ENCODE measurements at places on chromosomes 1 and 21.
A peak's percentile ranks its signal among the peaks of the same experiment; 100 is the strongest.

DNA sequence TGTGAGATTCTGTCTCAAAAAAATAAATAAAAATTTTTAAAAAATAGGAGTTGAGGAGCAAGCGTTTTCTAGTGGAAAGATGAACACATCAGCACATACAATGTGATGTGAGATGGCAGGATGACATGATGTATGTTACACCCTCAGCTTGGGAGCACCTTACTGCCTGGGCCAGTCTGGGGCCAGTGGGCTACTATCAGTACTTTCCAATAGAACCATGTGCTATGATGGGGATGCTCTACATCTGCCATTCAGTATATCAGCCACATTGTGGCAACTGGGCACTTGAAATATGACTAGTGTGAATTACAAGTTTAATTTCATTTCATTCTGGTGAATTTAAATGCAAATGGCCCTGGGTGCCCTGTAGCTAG lies 156.0 kb downstream of the PGBD5 start:
- no peak for DNase-seq

GRCh38 chr1:41361495-41362356 lies 492 bp downstream of the FOXO6 start:
- DNase-seq = no peak

- no peak for DNase-seq
Observed at GRCh38 chr1:34113362-34113761, 51.7 kb downstream of the CSMD2 start.

- DNase-seq = no peak
Observed at GRCh38 chr1:112517231-112517630, 8.5 kb downstream of the WNT2B start.

GRCh38 chr1:116832932-116833578 lies 76.7 kb upstream of the PTGFRN start:
- no peak for DNase-seq

DNA sequence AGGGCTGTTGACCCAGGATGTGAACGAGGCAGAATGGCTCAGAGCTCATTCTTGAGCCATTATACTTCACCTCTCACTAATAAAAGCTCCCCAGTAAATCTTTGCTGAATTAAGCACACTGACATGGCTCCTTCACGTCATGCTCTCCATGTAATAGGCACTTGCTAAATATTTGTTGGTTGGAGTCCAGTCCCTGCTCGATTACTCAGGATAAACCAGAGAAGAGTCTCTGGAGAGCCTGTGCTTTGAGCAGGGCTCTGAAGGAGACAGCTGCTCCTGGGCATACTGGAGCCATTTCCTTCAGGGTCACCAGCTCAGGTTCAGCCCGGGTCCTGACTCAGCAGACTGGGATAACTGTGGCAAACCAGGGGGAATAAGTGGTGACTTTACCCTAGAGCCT lies 46.9 kb downstream of the HLX start:
- no peak for DNase-seq

DNA sequence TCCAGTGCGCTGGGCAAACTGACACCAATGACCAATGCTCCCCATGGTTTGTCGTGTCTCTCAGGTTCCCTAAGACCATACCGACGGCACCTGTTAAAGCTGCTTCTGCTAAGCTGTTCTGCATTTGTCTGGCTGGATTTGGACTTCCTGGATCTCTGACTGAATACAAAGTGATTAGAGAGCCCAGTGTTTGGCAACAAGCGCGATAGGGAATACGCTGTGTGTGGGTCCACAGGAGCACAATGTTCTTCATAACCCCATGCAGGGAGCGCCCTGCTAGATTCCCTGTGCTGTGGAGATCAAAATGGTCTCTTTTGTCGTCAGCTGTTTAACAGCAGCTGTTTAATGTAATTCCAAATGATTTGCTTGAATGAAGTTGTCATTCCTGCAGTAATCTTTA lies 26.0 kb upstream of the ESRRG start:
- DNase-seq = no peak

DNA sequence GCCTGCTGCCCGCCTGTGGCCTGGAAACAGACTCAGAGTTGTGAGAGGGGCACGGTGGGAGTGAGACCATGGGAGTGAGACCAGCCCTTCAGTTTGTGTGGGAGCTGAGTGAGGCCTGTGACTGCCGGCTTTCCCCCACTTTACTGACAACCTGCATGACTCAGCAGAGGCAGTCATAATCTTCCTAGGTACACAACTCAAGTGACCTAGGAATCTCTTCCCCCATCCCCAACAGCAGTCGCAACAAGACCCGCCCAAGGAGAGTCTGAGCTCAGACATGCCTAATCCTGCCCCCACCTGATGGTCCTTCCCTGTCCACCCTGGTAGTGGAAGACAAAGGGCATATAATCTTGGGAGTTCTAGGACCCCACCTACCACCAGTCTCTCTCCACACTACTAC lies 44.2 kb downstream of the KLHL20 start:
- DNase-seq = no peak

DNA sequence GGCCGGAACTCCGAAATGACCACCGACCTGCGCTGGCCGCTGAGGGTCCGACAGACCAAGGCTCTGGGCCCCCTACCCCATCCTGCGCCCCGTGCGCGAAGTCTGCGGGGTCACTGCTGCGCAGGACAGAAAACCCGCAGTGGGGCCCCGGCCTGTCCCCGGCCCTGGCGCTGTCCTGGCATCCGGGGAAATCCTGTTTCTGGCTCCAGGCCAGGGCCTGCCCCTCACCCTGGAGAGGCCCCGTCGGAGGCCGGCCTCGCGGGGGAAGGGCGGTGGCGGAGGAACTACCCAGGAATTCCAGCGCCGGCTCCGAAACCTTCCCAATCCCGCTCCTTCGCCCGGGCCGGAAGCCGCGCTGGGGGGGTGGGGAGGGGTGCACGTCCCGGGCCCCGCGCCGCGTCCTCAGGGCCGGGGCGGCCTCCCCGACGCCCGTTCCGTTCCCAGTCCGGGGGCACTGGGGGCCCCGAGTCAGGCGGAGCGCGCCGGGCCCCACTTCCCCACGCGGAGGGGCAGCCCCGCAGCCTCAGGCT lies 77.0 kb downstream of the MORN1 start:
- DNase-seq = no peak

DNA sequence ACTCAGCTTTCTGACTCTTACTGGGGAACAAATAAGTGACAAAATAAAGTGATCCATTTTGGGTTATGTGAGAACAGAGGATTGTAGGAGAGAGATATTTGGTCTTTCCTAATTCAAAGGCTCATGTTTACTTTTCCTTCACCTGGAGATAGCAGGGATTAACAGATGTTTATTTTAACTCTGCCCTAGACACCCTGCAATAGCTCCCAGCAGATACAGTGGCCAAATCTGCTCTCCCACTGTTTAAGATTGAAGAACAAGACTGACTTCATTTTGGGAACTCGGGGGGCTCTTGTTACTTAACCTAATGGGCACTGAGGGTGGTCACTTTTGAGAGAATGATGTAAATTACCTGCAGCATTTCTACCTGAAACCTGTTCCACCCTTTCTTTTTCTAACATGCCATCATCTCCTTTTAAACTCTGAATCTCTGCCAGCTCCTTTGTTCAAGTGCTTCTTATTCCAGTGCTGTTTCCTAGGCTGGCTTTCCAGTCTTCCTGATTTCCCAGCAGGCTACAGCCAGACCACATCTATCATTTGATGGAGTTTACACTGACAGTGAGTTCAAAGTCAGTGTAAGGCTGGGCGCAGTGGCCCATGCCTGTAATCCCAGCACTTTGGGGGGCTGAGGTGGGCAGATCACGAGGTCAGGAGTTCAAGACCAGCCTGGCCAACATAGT lies 90.0 kb downstream of the SELENOF start:
- no peak for DNase-seq

- DNase-seq = no peak
Observed at GRCh38 chr1:171794085-171794484, 12.6 kb downstream of the METTL13 start.

DNA sequence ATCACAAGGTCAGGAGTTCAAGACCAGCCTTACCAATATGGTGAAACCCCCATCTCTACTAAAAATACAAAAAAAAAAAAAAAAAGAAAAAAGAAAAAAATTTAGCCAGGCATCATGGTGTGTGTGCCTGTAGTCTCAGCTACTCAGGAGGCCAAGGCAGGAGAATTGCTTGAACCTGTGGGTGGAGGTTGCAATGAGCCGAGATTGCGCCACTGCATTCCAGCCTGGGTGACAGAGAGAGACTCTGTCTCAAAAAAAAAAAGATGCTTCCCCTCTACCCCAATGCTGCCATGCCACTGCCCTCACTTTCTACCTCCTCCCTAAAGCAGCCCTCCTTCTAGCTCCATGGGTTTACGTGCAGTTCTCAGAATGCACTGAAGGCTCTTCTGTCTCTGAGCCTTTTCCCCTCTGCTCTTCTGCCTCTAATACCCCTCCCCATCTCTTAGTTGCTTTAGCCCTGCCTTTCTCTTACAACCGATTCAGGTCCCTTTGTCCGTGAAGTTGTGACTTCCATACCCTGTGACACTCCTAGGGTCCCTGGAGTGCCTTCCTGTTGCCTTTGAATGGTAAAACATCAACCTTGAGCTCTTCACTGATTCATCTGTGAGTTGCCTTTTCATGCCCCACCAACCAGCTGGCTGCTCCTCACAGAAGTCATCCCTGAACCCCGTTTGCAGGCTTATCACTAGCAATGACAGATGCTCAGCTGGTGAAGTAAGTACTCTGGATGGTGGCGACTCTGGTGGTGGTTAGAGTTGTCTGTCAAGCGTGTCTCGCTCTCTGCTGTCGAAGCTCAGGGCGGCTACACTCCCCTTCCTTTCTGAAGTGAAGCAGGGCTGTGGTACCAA lies 234.9 kb downstream of the RHOU start:
- DNase-seq = peak; percentile 17

DNA sequence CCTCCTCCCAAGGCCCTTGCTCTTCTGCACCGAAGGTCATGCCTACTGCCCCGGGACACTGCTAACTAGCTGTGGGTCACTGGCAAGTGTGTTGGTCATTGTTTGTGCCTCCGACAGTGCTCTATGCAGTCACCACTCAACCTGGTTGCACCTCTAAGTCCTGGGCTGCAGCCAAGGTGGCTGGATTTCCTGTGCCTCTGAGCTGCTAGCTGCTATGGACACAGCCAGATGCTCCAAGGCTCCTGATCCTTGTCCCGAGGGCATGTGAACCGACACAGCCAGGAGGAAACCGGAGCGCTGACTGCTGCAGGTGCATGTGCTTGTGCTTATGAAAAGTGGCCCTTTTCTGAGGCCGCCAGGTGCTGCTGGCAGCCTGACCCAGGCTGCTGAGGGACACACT lies 14.7 kb upstream of the SPOCD1 start:
- peak; percentile 29 for DNase-seq

- DNase-seq = no peak
Observed at GRCh38 chr1:167185062-167185461, 35.6 kb upstream of the POU2F1 start.

DNA sequence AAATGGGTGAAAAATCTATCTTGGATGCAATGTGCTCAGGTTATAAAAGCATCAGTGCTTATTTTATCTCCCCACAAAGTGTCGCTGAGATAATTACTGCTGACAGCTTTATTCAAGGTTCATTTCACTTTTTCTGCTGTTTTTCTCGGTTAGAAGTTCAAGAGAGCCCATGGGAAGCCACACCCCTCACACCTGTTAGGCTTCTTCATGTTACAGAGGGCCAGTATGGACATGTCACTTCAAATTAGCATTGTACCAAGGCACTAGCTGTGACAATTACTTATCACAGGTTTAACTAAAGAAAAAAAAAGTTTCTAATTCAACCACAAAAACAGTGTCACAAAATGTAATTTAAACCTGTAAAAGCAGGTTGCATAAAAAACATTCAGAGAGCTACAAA lies 187.3 kb upstream of the DMRTA2 start:
- DNase-seq = no peak

GRCh38 chr1:162857850-162858249 lies 3.1 kb downstream of the CCDC190 start:
- no peak for DNase-seq

GRCh38 chr1:42941640-42942330 lies 16.9 kb downstream of the SLC2A1 start:
- DNase-seq = peak; percentile 78
